ENCODE measurements at places on chromosomes 5 and 9.

DNA sequence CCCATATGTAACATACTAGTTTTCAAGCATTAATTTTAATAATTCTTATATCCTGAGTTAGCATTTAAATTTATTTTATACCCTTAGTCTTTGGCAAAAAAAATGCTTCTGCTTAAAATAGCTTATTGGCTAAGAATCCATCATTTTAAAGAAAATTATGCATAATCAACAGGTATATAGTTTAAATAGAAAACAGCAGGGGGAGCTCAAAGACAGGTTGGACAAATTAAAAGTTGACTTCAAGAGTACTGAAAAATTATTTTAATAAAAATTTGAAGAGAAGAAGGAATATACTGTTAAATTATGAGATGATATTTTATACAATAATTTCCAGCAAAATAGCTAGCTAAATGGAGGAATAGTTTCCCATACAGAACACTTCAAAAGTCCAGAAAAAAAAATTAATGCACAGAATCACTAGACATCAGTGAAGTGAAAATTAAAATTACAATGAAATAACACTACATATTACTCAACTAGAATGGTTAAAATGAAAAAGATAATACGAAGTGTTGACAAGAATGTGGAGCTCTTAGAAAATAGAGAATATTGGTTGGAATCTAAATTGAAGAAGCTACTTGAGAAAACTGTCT lies 387.1 kb downstream of the PDE4D start:
- DNase-seq = no peak

- no peak for DNase-seq
Measured at GRCh38 chr5:170644501-170644900, 139.0 kb upstream of the GABRP start.

GRCh38 chr5:178319541-178320041 lies 87.0 kb upstream of the PHYKPL start:
- no peak for DNase-seq

DNA sequence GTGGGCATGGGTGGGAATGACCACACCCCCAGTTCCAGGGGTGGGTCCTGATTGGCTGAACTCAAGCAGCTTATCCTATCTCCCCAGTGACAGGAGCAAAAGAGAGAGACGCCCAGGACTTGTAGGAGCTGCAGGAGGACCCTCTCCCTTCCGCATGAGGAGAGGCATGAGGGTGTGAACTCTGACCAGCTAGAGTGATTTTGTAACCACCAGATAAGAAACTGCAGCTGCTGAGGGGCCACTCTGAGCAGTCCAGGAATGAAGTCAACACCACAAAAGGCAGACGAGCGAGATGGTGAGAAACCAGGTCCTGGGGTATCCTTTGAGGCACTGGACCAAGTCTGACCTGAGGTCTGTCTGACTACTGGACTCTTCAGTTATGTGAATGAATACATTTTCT lies 521.9 kb downstream of the BNC2 start:
- no peak for DNase-seq

DNA sequence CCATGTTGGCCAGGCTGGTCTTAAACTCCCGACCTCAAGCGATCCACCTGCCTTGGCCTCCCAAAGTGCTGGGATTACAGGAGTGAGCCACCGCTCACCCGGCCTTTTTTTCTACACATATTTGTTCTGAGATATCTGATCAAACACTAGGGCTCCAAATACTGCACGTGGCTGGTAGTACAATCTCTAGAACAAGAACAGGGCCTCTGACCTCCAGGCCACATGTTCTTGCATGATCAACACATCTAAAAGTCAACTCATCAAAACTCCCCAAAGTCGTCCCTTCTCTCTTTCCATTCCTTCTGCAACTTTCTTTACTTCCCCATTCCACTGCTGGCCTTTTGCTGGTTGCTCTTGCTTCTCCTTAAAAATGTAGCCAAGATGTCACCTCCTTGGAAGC lies 113.3 kb upstream of the LHFPL2 start:
- DNase-seq = no peak

DNA sequence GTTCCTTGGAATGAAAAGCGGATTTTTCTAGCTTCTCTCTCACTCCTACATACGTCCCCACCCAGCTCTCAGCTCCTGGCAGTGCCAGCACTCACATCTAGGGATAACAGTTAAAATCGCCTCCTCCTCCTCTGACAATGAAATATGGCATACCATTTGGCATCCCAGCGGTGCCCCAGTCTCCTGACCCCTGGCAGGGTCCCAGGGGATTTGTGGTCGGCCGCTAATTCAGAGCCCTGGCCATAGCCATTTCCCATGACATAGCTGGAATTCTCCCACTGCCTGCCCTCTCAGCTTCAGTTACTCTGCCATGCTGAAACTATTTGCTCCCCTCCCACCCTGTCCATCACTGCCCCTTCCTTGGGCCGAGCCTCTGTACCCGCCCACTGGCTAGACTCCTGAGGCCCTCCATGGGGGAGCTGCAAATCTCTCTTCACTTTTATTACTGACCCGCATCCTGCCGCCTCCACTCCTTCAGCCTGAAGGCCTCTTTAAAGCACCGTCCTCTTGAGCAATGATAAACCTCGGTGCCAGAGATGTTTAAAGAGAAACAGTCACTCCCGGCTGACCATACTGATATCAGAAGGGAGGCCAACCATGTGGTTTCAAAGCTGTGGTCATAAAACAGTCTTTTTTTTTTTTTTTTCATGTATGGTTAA lies 139.8 kb downstream of the SLIT3 start:
- DNase-seq = no peak

DNA sequence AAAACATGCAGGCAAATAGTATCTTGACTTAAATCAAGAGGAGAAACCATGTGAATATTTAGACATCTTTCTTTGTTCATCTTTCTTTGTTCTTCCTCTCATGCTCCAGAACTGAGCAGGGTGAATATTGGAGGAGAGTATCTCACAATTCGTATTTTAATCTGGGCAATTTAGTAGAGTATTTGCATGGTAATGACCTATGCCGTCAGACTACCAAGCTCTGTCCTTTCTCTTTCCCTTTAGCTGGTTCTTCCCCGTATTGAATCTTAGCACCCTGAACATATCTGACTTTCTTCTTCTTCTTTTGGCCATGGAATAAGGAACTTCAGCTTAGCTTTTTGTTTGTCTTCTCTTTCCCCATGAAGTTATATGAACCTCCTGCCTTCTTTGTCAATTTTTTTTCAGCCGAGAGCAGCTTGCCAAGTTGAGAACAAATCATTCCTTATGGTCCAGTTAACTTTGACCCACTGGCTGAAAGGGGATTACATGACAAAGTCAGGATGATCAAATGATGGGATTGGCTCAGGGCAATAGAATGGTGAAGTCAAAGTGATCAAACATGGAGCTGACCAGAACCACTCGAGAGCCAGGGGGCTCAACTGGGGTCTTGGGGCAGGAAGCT lies 95.8 kb downstream of the DAPK1 start:
- no peak for DNase-seq

DNA sequence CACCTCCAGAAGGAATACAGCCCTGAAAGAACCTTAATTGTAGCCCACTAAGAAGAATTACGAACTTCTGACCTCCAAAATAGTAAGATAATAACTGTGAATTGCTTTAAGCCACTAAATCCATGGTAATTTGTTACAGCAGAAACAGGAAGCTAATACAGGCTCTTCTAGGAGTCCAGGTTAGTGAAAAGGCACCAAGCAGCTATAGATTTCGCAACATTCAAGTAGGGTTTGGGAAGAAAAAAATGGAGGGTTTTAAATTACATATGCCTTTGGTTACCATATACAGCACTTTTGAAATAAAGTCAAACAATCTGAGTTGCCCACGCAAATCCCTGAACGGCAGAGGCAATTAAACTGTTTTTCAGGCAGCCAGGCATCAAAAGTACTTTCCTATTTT lies 1.7 kb upstream of the ACTL7A start:
- DNase-seq = no peak

DNA sequence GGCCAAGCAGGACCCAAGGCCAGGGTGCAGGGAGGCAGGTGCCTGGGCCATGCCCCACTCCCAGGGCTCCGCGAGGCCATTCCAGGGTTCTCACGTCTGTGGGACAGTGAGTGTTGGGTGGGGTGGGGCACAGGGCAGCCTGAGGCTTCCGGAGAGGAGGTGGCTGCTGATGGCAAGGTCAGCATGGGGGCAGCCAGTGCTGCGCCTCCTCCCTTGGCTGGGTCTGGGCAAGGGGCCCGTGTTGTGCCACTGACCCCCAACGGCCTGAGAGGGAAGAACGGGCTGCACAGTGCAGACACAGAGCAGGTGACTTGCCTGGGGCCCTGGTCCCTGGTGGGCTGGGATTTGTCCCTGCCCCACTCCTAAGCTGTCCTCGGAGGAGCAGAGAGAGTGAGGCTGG lies 82.1 kb downstream of the RXRA start:
- DNase-seq = no peak
